ENCODE measurements at places on chromosomes 6 and 20.
A peak's percentile ranks its signal among the peaks of the same experiment; 100 is the strongest.

GRCh38 chr20:13229538-13229937, 8.5 kb downstream of the ISM1 start:
- no peak for DNase-seq

DNA sequence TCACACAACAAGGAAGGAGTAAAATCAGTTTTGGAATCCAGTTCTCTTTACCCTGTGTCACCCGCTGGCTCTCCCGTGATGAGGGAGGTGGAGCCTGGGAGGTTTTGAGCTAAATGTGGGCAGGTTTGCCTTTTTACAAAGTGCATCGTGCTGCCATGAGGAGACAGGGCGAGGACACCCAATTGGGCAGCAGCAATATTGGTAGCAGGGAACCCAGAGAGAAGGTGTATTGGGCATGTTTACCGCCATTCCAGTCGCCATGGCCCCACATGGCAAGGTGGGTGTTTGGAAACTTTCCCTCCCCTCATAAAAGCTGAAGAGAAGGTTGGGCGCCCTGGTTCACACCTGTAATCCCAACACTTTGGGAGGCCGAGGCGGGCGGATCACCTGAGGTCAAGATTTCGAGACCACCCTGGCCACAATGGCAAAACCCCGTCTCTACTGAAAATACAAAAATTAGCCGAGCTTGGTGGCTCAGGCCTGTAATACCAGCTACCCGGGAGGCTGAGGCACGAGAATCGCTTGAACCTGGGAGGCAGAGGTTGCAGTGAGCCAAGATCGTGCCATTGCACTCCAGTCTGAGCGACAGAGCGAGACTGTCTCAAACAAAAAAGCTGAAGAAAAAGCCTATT, 3.5 kb upstream of the UBE2V1 start:
- no peak for DNase-seq

DNA sequence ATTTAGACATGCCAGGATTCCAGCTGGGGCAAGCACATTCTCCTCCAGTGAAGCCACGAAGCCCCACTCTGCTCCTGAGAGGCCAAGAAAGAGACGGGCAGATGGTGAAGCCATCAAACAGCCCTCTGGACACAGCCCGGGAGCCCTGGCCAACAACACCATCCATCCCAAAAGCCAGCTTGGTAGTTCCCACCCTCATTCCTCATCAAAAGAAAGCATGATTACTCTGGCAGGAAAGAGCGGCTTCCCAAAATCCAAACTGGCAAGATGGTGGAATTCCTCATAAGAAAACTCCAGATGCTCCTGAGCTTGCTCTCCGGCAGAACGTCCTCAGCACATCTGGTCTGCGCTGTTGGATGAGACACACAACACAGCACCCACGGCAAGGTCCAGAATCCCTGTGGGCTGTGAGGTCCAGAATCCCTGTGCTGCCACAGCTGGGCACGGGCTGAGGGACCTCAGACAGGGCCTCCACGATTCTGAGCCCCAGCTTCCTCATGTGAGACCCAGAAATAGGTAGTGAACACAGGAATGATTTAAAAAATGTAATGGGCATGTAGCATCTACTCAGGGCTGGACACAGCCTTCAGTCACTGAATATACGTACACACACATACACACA, 52.6 kb downstream of the THBS2 start:
- DNase-seq: no peak

GRCh38 chr6:168601546-168601945, 160.6 kb downstream of the SMOC2 start:
- DNase-seq: no peak

GRCh38 chr6:144362042-144363018, 77.2 kb downstream of the UTRN start:
- no peak for DNase-seq

GRCh38 chr20:61736751-61737310, 328.9 kb downstream of the TAF4 start:
- DNase-seq: no peak

DNA sequence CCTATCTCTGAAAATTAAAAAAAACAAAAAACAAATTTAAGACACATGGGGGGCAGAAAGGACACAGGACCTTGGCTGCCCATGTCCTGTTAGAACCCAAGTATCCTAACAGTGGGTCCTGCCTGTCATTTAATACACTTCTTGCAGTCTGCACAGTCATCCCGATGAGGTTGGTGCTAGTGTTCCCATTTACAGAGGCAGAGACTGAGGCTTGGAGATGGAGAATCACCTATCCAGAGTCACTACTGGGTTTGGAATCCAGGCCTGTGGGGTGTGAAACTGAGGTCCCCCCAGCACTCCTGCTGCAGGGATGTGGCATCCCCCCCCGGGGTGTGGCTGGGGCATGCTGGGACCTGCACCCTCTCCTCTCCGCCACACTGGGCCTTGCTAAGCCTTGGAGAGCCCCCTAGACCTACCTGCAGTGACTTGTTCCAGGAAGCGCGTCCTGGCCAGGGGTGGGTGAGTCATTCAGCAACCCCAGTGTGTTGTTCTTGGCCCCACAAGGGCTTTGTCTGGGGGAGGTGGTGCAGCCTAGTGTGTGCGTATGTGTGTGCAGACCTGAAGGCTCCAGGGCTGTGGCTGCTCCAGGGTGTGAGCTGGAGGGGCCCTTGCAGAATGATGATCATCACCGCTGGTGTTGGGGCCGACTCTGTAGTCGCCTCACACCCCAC, 49.7 kb downstream of the BCAS4 start:
- peak; percentile 80 for DNase-seq

DNA sequence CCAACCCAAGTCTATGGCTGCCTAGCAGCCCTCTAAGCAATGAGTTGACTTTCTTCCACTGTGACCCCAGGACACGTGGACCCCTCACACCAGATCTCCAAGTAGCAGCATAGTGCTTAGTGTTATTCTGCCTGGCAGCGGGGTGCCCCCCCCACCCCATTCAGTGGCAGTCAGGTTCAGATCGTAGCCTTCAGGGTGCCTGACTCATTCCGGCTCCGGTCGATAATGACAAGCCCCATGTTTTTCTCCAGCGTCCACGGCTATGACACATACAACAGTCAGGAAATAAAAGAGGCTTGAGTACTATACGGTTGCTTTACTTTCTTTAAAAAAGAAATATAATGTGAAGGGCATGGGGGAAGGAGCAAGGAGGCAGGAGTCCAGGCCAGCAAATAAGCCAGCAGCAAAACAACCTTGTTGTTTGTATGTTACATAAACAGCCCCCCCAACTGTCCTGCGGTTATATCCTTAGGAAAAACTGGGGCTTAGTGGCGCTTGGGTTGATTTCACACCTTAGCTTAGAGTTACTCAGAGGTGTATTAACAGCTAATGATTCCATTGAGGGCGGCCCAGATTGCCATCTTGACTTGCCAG, 23.1 kb downstream of the GNAS start:
- DNase-seq: peak; percentile 84

DNA sequence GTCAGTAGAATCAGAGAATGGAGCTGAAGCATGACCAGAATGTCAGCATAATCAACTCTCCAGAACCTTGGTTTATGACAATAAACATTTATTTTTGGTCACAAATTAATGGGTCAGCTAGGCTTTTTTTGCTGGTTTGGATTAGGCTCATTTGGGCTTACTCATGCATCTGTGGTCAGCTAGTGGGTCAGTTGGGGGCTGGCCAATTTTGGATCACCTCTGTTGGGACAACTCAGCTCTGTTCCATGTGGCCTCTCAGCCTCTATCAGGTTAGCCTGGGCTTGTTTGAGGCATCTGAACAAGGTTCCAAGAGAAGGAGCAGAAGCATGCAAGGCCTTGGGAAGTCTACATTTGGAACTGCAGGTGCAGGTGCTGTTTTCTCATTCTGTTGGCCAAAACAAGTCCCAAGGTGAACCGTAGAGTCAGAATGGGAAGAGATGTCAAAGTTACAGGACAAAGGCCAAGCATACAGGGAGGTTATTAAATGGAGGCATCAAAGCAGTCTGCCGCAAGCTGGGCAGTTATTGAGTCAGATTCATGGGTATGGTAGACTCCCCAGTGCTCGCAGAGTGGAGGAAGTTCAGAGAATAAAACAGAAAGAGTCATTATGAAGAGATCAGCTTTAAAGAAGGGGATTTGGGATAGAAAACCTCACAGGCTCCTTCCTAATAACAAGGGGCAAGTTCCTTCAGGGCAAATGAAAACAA, 173.0 kb downstream of the PLCB4 start:
- peak; percentile 68 for DNase-seq

DNA sequence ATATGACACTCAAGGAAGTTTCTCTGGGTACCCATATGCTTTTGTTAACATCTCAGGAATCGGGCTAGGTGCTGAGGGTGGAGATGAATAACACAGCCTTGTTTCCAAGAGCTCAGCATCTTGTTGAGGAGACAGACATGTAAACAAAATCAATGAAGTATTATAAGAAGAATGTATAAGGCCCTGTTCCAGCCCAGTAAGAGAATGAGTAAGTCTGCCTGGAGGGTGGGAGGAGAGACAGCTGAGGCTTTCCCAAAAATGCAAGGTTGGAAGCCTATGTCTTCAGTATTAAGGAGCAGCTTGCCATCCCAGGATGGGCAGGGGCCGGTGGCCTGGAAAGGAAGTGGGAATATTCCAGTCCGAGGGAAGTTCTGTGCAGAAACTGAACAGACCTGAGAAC, 615.3 kb upstream of the BTBD3 start:
- peak; percentile 71 for DNase-seq

- DNase-seq: peak; percentile 96
These were observed 219.3 kb downstream of the ARHGAP18 start for GRCh38 chr6:129490521-129491255.

DNA sequence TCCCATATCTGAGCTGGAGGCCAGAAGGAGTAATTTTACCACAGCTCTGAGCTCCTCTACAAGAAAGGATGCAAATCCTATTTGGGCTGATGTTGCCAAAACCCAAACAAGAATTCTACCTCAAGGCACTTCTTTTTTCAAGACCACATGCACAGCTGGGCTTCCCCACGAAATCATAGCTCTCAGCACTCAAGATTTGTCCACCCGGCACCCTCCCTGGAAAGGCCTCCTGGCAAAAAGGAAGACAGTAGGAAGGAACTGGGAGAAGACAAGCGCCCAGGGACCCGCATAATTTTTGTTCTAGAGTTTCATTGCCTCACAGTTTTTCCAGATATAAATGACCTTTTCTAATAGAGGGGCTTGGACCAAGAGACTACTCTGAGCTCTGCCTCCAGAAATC, 90.5 kb downstream of the BANF2 start:
- DNase-seq: no peak

DNA sequence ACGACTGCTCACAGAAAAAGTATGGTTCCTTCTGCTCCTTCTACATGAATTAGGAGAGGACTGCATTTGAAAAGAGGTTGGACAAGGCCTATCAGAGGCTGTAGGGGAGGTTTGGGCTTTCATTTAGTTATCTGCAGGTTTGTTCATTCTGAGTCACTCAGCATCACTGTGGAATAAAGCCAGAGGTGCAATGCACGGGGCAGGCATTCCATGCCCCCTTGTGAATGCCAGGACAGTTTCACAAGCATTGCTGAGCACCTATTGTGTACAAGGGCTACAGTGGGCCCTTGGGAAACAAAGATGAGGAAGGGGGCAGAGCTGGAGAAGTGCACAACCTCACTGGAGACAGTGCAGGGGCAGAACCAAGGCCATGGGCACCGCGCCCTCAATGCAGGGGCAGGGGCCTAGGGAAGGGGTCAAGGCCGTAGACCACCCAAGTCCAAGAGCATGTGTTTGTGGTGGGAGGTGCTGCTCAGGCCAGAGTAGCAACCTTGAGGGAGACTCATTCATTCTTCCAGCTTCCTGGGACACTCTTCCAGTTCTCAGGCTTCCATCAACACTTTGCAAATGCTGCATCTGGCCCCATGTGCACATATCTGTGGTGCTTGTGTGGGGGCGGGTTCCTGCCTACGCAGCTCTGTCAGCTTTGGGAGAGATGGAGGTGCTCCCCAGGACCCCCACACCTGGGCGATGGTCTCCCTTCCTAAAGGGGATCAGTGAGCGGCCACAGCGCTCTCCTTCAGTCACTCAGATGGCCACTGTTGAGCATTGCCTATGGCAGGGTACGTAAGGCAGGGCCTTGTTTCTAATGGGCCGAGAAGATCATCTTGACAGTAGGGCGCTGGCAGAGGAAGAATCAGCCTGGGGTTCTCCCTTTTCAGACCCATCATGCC, 204.5 kb downstream of the SYNDIG1 start:
- DNase-seq: peak; percentile 70

GRCh38 chr6:79081663-79082062, 3.6 kb upstream of the PHIP start:
- DNase-seq: no peak

DNA sequence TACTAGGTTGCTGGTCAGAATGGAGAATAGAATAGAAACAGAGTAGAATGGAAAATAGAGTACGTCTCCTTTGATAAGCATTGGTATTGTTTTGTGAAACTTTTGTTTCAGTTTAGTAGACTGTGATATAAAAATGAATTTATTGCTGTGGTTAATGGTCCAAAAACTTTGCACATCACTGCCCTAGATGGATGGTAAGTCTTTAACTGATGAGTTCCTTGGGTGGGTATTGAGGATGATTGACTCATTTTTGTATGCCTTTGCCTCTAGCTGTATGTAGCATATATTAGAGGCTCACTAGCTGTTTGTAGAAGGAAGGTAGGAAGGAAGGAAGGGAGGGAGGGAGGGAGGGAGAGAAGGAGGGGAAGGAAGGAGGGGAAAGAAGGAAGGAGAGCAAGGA, 48.3 kb downstream of the ZDHHC14 start:
- no peak for DNase-seq

DNA sequence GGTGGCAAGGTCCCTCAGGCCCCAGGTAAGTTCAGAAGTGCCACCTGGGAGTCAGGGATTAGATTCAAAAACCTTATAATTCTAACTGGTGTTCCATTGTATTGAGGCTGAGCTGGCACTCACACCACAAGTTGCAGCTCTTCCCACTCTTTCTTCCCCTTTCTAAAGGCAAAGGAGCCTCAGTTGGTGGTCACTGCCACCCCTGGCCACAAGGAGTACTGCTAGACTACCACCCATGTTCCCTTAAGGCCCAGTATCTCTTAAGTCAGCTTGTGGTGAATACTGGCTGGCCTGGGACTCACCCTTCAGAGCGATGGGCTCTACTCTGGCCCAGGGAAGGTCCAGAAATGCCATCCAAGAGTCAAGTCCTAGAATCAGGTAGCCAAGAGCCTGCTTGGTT, 421.1 kb upstream of the KHDRBS2 start:
- no peak for DNase-seq

GRCh38 chr6:43284991-43285781, 12.9 kb upstream of the SLC22A7 start:
- DNase-seq: peak; percentile 16

- DNase-seq: peak; percentile 67
These were observed 132.2 kb downstream of the GPX5 start for GRCh38 chr6:28657769-28658465.

All from EL (cell line).